ENCODE measurements at places on chromosomes 4 and X. TPM values are rescaled to one million over a fixed set of nuclear protein-coding genes. Genes with fewer than 3 reads are reported as not detected.

Gene SSX2B
- total RNA-seq: not detected

GRCh38 chr4:32994981-32995881, 2275.1 kb downstream of the PCDH7 start:
- no peak for DNase-seq

- no peak for DNase-seq
Observed at GRCh38 chr4:78379040-78379439, 172.5 kb upstream of the ANXA3 start.

DNA sequence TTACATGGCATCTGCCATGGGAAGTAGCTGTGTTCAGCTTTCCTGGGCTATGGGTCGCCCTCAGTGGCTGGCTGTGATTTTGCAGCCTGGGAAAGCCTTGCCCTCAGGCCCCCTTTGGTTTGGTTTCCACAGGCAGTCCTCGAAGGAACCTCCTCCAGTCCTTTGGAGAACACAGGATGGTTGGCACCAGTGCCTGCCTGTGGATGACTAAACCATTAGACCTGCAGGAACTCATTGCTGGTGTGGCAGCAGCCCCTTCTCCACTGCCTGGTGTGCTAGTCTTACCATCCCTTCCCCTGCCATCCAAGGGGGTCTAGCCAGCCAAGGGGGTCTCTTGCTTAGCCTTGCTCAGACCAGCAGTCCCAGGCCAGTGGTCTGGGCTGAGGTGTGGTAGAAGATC, 71.4 kb upstream of the PJA1 start:
- no peak for DNase-seq

DNA sequence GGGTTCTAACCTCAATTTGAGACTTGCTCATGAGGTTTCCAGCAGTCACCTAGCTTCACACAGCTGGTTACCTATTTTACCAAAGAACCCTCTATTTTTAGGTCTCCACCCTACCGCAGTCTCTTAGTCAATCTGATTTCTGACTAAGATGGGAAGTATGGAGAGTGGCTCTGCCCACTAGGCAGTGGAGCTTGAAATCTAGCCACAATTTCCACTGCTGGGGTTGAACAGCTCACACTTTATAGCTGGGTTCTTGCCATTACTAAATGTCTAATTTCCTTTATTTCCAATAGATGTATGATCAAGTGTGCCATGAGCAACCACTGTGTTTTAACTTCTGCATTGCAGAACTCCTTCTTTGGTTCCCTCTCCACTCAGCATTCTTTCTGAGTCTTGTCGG, 43.1 kb downstream of the GASK1B start:
- DNase-seq: no peak

DNA sequence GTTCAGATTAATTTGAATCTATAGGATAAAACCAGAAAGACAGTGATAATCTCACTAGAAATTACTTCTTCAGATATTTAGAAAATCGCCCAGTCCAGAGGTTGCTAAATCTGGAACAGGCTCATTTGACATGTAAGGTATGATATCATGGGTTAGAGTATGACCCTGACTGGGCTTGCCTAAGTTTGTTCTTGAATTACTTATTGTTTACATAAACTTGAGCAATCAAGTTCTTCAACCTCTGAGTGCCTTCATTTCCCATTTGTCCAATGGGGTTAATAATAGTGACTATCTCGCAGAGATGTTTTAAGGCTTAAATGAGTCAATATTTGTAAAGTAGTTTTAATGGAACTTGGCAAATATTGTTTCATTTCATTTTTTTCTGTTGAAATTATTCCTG, 1947.6 kb upstream of the IGFBP7 start:
- DNase-seq: no peak

DNA sequence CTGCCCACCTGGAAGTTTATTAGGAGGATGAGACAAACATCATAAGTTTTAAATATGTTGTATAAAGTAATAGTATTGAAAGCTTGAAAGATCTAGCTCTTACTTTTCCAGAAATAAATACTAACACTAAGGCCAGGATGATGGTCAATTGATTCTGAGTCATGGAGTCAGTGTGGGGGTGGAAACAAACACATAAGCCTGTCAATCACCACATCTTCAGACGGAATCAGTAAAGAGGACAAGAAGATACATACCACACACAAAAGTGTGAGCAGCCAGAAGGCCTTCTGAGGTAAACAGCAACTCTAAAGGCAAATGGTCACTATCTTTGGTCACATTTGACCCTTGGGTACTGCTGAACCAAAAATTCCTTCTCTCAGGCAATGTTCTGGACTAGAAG, 365.0 kb upstream of the RASGEF1B start:
- DNase-seq: no peak

DNA sequence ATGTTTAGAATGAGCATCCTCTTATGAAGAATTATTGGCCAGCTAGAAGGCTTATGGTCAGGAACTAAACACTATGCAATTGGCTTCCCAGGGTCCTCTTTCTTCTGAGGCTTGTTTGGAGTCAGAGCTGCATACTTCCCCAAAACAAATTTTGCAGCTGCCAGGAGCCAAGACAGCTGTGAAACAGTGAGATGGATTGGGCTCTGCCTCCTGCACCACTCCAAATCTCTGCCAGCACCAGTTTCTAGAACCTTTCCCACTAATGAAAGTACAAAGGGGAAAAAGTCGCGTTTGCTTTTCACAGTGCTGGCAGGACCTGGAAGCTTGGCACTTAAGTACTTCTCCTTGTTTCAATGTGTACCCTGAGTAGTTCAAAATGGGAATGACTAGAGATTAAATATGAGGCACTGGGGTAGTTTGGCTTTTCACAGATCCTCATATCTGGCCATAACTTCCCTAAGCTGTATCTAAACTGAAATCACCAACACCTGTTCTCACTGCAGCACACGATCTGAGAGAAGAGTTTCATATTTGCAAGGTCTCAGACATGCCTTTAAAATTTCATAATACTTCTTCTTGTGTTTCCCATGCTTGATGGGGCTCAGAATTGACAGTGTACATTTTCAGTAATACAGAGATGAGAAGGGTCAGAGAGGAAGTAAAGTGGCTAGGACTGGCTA, 20.7 kb upstream of the AR start:
- DNase-seq: no peak

DNA sequence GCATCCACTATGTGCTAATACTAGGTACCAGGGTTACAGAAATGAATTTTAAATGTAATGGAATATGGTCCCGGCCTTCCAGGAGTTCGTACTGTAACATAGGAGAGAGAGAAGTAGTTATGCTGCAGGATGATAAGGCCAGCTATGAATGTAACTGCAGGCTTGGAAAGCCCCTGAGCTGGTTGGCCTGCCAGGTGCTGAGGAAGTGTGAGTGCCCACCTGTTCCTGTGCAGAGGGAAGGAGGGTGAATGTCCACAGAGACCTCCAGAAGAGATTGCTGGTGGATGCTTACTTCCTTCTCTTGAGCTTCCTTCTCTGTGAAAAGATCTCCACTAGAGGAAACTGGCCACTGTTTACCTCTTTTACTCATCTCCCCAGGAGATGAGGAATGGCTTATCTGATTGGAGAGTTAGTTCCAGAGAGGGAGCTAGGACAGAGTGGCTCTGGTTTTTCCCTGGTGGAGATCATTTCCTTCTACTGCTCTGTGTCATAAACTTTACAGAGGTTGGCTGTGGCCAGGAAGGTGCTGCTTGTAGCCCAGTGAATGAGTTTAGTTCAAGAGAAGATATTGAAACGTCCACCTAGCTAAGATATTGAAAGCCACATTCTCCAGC, 114.0 kb upstream of the LNX1 start:
- DNase-seq: peak; percentile 17

DNA sequence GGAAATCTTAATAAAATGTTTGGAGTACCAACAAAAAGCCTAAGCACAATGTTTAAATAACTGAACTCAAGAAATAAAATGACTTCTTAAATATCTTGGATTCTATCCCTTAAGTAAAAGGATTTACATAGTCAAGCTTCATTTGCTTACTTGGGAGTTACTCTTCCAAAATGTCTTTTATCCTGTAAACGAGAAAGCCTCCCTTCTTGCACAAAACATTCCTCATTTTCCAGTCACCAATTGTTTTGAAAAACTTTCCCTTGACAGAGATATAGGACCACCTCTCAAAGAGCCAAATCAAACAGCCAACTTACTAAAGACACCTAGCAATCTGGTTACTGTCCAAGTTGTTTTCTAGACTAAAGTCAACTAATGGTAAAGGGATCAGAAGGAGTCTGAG, 18.6 kb downstream of the PDGFC start:
- no peak for DNase-seq

GRCh38 chrX:154327038-154327820, 31.6 kb downstream of the TKTL1 start:
- DNase-seq: no peak

- no peak for DNase-seq
Observed at GRCh38 chr4:36037127-36037526, 207.2 kb downstream of the ARAP2 start.

DNA sequence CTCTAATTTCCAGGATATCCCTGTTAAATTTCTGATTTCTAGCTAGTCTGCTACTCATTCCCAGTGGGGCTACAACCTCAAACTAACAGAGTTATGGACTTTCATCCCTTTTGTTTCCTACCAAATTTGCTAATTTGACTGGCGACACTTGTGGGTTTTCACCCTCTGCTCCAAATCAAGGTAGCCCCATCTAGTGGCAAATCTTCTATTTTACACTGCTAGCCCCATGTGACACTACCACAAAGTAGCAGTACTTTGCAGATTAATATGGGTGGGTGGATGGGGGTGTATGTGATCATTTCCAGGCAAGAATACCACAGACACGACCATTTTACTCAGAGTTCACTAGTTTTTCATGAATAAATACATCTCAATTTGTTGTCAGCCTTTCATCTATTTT, 150.3 kb downstream of the MSL3 start:
- DNase-seq: peak; percentile 47

Gene GABRE
- total RNA-seq: 36.3 TPM

DNA sequence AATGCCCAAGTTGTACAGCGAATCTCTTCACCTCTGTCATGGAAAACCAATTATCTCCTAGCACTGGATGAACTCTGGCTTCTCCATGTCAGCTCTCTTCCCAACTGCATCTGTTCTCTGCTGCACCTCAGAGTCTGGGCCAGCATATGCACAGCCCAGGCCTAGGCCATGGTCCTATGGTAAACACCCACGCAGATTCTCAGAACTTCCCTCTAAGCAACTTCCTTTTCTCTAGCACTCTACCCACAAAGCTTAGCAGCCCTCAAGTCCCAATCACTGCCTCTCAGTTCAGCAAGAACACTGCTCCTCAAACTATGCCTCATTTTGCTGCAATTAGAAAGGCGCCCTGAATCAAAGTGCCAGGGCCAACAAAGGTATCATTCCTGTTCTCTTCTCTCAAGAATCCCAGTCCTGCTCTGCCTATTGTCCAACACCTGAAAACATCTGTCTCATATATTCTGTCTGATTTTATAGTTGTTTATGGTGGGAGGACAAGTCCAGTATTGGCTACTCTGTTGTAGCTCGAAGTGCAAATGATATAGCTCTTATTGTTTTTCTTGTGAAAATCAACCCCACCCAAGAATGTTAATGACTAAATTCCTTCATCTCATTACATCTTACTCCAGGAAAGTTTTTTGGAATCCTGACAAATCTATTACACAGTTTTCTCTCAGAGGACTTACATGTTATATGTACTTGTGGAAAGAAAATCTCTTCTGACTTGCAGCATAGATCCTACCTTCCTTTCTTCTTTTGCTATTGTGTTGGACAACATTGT, 85.4 kb downstream of the DCHS2 start:
- DNase-seq: no peak

- no peak for DNase-seq
Observed at GRCh38 chr4:100486496-100486895, 31.3 kb downstream of the EMCN start.

DNA sequence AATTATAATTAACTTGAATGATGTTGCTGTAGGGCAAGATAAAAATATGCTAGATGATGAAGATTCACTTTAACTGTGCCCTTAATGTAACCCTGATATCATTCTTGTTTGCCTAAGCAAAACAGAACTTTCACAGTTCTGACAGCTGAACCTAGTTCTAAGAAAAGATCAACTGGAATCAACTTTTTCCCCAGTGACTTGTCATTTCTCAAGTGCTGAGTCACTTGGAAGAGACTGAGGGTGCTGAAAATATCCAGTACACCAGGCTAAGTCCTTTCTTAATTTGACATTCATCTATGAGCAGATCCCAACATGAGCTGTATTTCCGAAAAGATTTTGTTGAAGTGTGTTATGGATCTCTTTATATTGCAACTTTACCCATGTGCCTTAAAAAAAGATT, 140.4 kb downstream of the MID1IP1 start:
- no peak for DNase-seq

DNA sequence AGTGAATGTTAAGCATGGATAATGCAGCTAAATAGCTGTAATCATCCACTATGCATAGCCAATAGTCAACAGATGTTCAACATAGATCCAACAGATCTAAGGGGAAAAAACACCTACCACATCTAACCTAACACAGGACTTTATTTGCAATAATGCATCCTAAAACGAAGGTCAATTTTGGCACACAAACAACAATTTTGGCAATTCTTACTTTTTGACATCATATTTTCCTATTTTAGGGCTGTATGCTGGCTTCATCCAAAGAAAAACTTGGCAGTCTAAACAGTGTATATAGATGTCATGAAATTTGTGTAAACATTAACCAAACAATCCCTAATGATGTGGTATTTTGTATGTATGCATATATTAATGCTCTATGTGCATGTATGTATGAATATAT, 33.2 kb downstream of the UNC5C start:
- DNase-seq: no peak

- no peak for DNase-seq
Observed at GRCh38 chrX:72465889-72466288, 106.8 kb downstream of the HDAC8 start.

Gene XAGE2
- not detected for total RNA-seq

Gene NUP62CL
- not detected for total RNA-seq

- DNase-seq: no peak
Observed at GRCh38 chr4:27568236-27568951, 707.8 kb downstream of the STIM2 start.

- DNase-seq: no peak
Observed at GRCh38 chrX:132115792-132116191, 12.0 kb downstream of the FRMD7 start.
